ENCODE measurements at places on chromosomes 16 and 17. TPM values are rescaled to one million over a fixed set of nuclear protein-coding genes. Genes with fewer than 3 reads are reported as not detected.

TMEM100 gene
- total RNA-seq: 195 TPM

NAT9 gene
- total RNA-seq: 48.2 TPM

NATD1 gene
- total RNA-seq: 11.2 TPM

C16orf95 gene
- 9.4 TPM for total RNA-seq

TUBB3 gene
- 0.76 TPM for total RNA-seq

MT1E gene
- 546 TPM for total RNA-seq

KRT32 gene
- not detected for total RNA-seq

SLC5A2 gene
- 2.9 TPM for total RNA-seq

SEZ6L2 gene
- total RNA-seq: 6.2 TPM

NBR1 gene
- 95.5 TPM for total RNA-seq

WFDC1 gene
- total RNA-seq: 3.5 TPM

CYBC1 gene
- 81.3 TPM for total RNA-seq

TSPAN10 gene
- 2.8 TPM for total RNA-seq

CNTNAP4 gene
- total RNA-seq: not detected

BMERB1 gene
- total RNA-seq: 18.9 TPM

DNA sequence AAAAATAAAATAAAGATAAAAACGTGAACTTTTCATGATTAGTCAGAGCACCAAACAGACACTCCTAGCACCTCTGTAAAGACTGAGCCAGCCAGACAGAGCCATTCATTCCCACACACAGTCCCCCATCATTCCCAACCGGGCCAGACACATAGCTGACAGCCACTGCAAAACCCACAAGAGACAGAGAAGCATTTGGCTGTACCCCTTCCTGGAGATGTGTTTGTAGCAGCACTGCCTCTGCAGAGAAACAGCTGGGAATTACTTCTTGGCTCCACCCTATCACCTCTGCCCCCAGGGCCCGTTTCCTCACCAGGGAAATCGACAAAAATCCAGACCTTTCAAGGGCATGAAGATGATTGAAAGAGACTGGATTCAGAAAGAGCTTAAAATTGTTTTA is 46.4 kb downstream of the MYH11 start:
- no peak for DNase-seq

DNA sequence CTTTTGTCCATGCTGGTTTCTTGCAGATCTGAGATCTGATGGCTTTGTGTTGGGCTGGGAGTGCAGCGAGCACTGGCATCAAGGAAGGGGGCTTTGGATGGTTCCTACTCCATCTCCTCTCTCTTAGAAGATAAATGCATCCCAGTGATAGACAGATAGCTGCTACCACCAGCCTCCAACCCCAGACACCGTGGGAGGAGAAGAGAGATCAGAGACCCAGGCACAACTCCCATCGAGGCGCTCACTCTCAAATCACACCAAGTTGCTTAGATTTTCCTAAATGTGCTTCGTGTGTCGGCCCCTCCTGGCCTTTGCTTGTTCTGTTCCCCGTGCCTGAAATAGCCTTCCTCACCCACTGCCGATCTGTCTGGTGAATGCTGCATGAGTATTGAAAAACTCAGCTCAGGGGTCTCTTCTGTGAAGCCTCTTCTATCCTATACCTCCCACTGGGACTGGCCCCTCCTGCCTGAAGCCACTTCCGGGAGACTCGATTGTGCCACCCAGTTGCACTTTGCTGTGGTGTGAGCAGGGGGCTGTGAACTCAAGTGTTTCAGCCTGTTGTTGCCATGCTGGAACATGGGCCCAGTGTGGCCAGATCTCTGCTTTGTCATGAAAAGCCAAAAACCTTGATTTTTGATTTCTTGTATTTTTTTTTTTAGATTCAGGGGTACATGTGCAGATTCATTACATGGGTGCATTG is 242.7 kb downstream of the GSG1L start:
- no peak for DNase-seq

DNA sequence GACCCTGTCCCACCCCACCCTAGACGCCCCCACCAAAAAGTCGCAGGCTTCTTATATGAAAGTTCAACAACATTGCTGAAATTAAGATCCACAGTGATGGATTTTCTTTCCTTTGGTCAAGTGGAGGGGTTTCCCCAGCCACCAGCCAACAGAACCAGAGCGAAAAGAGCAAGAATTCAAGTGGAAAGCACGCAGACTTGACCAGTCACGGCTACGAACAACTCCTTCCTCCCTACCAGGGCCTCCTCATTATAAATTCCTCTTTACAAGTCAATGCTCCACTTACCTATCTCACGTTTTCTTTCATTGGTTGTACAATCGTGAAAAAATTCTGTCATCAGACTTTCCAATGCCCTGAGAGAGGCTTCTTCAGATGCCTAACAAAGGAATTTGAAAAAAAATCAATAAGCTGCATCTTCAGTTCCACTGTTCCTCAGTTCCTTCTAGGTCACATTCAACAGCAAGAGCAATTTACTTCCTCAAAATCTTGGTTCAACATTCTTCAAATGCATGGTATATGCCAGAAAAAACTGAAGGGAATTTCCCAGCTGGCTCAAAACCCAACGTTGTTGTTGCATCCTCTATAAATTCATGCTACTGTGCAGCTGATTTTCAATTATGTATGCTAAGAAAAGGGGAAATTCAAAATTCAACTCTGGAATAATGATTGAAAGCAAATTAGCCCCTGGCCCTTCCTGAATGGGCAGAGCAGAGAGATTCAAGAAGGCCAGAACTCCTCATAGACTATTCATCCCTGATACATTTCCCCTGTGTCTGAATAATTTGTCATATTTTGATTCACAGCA is 30.9 kb downstream of the XPO6 start:
- no peak for DNase-seq

- no peak for DNase-seq
Observed at GRCh38 chr17:41536741-41537613, 8.9 kb upstream of the KRT19 start.

DNA sequence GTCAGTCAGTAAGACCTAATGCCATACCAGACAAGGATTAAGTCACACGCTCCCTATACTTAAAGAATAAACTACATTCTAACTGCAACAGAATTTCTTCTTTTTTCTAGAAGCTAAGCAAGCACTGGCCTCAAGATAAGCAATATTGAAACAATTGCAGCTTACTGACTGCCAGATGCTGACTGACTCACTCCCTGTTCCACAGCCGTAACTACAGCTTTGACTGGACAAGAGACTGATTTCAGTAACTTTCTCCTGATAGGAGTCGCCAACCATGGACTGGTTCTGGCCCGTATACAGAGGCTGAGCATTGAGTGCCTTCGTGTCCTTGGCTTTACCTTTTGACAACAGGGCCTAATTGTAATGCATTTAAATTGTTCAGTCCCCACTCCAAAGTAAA is 67.9 kb downstream of the TRIM37 start:
- no peak for DNase-seq

DNA sequence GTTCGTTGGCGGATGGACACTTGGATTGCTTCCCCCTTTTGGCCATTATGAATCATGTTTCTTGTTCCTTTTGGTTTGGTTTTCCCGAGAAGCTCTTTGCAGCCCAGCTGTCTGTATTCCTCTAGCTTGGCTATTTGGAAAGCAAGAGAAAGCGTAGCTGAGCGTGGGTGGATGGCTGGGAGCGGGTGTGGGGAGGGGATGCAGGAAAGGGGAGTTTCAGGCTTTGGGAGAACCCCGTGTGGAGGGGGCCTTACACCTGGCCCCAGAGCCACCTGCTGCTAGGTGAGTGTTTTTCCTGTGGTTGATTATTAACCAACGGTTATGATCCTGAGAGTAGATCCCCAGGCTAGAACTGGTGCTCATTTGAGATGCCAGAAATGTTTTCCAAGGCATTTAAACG is 103.7 kb downstream of the RAP1GAP2 start:
- no peak for DNase-seq

GRCh38 chr17:10799407-10799806 is 4.5 kb downstream of the TMEM238L start:
- no peak for DNase-seq

GRCh38 chr17:20189979-20190378 is 180.8 kb downstream of the SPECC1 start:
- DNase-seq: no peak

GRCh38 chr16:84597528-84597896 is 20.4 kb downstream of the COTL1 start:
- no peak for DNase-seq

DNA sequence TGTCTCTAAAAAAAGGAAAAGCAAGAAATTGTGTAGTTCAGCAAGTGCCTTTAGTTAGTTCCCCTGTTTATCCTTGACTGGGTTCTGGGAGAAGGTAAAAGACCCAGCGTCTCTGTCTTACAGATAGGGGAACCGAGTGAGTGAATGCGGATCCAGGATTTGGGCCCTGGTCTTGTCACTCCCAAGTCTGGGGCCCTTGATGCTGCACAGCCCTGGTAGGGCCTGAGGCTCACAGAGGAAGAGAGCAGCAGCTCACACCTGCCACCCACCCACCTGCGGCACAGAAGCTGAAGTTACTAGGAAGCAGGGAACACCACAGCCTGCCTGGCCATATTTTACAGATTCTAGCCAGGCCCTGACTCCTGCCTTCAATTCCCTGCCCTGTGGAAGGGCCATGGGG is 22.2 kb downstream of the LASP1 start:
- no peak for DNase-seq

- DNase-seq: no peak
Observed at GRCh38 chr17:28291780-28292330, 27.1 kb upstream of the TMEM97 start.

- peak; percentile 70 for DNase-seq
Observed at GRCh38 chr16:85376292-85377095, 236.6 kb upstream of the GSE1 start.

DNA sequence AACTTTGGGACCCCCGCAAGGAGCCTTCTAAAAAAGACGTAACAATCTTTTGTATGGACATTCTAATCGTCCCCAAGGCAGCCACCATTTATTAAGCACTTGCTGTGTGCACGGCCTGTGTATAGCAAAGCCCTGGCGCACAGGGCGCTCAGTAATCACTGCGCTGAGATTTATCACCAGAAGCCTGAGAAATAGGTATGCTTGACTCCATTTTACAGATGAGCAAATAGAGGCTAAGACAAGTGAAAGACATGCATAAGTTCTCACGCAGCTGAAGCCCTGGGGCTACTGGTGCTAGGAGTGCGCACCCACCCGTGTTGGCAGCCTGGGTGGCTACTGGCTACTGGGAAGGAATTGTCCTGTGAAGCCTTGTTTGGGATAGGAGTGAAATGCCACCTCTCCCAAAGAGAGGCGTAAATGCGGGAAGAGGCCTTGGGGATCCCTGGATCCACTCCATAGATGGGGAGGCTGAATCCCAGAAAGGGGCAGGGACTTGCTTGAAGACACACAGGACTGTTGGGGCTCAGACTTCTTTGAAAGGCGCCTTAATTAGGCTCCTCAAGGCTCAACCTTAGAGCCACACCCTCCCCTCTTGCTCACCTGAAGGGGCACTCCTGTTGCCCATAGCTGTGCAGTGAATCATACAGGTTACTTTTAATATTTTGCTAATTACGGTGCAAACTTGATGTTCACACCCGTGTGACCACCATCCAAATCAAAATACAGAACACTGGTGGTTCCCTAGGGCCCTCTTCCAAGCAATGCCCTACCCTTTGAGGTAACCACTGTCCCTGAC is 634 bp upstream of the NATD1 start:
- no peak for DNase-seq

- DNase-seq: no peak
Observed at GRCh38 chr16:88063211-88063773, 112.1 kb downstream of the BANP start.

DNA sequence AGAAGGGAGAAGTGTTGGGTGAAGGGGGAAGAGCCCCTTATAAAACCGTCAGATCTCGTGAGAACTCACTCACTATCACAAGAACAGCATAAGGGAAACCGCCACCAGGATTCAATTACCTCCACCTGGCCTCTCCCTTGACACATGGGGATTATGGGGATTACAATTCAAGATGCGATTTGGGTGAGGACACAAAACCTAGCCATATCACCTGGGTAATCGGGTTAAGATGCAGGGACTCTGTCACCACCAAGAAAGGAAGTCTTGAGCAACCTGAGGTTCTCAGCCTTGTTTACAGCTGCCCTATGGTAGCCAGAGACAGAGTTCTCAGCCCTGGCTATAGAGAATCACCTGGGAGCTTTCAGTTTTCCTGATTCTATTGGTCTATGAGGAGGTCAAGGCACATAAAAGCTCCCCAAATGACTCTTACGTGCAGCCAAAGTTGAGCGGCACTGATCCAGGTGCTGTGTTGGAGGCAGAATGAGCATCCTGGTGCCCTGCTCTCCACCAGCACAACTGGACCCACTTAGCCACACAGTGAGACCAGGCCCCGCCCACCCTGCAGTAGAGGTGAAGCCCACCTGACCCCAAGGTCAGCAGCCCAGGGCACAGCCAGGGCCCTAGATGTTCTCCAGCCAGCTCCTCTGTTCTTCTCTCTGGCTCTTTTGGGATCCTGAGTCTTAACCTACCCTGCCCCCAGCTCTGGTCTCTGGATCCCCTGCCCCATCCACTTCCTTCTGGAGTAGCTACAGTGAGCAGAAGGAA is 138.5 kb upstream of the CDH5 start:
- DNase-seq: no peak

DNA sequence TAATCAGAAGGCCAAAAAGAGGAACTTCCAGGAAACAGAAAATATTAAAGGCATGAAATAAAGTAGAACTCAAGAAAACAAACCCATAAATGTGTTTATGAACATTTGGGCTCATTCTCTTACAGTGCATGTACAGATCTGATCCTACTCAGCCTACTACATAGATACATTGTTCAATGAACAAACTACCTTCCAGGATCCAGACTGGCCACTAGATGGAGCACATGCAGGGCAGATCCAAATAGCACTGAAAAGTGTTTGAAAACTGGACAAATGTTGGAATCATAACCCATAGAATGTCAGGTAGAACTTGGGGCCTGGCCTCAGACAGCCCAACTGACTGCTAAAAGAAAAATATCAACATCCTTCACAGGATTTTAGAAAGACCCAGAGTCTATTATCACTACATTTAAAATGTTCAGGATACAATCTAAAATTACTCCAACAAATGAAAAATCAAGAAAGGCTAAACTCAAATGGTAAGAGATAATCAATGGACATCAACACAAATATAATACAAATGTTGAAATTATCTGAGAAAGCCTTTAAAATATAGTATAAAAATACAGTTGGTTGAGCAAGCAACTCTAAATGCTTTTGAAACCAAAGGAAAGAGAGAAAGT is 122.4 kb upstream of the NUDT7 start:
- no peak for DNase-seq

DNA sequence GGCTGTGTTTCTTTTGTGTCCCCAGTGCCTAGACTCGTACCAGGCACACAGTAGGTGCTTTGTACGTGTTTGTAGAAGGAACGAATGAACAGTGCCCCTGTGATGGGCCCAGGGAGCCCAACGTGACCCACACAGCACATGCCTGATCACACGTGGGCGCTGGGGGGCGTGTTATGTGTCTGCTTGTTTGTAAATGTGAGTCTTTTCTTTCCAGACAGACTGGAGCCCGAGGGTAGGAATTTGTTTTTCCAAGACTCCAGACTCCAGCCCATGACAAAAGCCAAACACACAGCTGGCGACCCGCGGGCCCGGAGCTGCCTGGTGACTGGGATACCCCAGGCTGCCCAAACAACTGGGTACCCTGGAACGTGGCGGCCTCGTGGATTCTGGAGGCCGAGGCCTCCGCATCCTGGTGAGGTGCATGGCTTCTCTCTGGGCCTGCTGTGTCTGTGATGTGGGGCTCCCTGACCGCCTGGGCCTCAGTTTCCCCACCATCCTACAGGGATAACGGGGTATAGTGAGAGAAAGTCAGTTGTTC is 14.9 kb upstream of the CBFA2T3 start:
- DNase-seq: no peak

GRCh38 chr17:82786427-82786826 is 34.6 kb downstream of the TBCD start:
- DNase-seq: peak; percentile 69

GRCh38 chr16:2774161-2774891 is 2.8 kb downstream of the ELOB start:
- no peak for DNase-seq

- no peak for DNase-seq
Observed at GRCh38 chr17:72142614-72143013, 21.8 kb downstream of the SOX9 start.
